ENCODE measurements at places on chromosomes 11 and 22.

DNA sequence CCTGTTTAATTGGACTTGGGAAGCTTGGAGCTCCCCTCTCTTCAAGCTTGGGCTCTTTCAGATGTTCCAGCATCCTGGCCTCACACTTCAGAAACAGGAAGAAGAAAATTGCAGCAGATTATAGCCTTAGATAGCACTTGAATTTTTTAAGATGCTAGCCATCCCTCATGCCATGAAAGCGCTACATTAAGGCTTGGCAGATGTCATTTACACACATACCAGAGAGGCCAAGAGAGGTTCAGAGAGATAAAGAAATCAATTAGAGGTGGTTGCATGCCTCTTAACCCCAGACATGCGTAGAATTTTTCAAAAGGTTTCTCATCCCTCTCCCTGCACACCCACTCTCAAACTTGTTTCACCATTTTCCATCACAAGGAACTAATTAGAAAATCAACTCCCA is 31.9 kb upstream of the DBX1 start:
- no peak for DNase-seq

- DNase-seq, result peak; percentile 15
Observed at GRCh38 chr11:110376711-110377324, 52.9 kb upstream of the FDX1 start.

- no peak for DNase-seq
Observed at GRCh38 chr22:27242917-27243589, 558.5 kb downstream of the MN1 start.

- DNase-seq, result no peak
Observed at GRCh38 chr11:125871391-125872137, 15.9 kb upstream of the HYLS1 start.

GRCh38 chr11:64772303-64773018 is 5.9 kb downstream of the SF1 start:
- DNase-seq, result no peak

DNA sequence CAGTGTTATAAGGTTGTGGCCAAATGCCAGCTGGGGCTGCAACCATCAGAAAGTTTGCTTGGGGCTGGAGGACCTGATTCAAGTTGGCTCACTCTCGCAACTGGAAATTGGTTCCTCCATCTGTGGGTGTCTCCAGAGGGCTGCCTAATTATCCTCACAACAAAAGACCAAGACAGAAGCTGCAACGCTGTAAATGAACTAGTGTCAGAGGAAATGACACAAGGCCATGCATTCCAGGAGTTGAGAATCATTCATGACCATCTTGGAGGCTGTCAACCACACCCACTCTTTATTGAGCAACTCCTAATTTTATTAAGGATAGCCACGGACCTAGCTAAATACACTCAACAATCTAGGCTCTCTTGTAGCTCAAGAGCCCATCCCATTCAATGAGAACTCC is 1060.8 kb downstream of the OPCML start:
- DNase-seq, result no peak

DNA sequence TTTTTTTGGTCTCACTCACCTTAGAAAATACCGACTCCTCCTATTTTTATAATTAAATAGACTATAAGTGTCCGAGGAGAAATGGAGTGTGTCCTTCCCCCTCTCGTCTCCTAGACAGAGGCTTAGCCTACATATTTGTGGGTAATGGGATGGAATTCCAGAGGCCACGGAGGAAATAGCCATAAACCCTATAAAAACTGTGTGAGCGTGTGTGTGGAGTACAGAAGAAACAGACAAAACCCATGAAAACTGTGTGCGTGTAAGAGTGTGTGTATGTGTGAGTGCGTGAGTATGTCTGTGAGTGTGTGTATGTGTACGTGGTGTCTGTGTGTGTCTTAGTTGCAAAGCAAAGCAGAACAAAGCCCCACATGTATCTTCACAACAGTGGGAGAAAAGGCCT is 883.5 kb downstream of the OPCML start:
- no peak for DNase-seq

- no peak for DNase-seq
Observed at GRCh38 chr11:39804271-39804670, 1655.2 kb downstream of the LRRC4C start.

DNA sequence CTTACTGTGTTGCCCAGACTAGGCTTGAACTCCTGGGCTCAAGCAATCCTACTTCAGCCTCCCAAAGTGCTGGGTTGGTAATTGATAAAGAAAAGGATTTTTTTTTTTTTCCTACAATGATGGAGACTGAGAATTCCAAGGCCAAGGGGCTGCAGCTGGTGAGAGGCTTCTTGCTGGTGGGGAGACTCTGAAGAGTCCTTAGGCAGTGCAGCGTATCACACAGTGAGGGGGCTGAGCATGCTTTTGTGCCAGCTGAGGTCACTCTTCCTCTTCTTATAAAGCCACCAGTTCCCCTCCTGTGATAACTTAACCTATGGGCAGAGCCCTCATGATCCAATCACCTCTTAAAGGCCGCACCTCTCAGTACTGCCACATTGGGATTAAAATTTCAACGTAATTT is 28.2 kb upstream of the CCDC81 start:
- DNase-seq, result no peak

DNA sequence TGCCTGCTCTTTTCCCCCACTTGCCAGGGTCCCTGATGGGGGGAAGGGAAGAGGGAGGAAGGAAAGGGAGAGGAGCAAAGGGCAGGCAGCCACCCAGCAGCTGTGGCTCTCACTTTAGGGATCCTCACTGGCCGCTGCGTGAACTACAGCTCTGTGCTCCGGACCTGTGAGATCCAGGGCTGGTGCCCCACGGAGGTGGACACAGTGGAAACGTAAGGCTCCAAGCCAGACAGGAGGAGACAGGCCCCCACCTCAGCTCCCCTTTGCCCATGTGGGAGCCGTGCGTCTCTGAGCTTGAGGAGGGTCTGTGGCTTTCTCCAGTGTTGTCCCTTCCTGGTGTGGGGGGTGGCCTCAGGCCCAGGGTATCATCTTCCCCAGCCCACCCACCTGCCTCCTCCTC is 9.9 kb downstream of the P2RX3 start:
- no peak for DNase-seq

GRCh38 chr11:128860571-128861361 is 6.3 kb downstream of the KCNJ1 start:
- DNase-seq, result peak; percentile 53

DNA sequence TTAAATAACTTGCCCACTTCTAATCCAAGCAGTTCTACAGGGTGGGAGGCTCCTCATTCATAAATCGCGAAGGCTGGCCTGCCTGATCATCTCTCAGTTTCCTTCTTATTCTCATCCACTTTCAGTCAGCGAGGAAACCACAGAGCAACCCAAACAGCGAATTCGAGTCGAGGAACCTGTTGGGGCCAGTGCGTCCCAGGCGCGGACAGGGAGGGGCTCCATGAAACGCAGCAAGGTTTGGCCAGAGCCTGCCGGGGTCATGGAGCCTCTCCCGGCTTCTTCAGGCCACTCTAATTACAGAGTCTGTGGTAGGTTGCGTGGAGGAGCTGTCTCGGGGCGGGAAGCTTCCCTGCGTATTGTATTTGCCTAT is 741 bp upstream of the NAV2 start:
- DNase-seq, result no peak

GRCh38 chr22:30228509-30229359 is 17.8 kb downstream of the LIF start:
- peak; percentile 59 for DNase-seq

- no peak for DNase-seq
Observed at GRCh38 chr11:73400293-73400692, 24.1 kb downstream of the RELT start.

GRCh38 chr11:97048481-97048880 is 658.7 kb downstream of the JRKL start:
- no peak for DNase-seq

DNA sequence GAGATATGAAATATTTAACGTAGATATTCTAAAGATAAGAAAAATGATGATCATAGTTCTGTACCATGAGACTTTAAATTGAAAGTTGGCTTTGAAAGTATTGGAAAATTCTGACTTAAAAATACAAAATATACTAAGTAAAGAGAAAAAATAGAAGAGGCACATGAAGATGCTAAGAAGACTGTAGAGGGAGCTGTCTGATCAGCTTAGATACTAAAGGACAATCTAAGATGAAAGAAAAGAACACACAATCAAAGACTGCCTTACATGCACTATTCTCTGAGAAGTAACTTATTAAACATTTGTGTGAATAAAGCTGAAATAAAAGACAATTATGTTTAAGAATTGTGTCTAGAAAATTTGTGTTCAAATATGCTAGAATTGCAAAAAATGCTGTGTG is 55.1 kb downstream of the RBMXL2 start:
- DNase-seq, result no peak

- DNase-seq, result no peak
Observed at GRCh38 chr11:79110796-79111195, 330.0 kb downstream of the TENM4 start.

- DNase-seq, result no peak
Observed at GRCh38 chr11:9137293-9138132, 46.1 kb upstream of the SCUBE2 start.
